ENCODE measurements at places on chromosomes 2 and 18.

DNA sequence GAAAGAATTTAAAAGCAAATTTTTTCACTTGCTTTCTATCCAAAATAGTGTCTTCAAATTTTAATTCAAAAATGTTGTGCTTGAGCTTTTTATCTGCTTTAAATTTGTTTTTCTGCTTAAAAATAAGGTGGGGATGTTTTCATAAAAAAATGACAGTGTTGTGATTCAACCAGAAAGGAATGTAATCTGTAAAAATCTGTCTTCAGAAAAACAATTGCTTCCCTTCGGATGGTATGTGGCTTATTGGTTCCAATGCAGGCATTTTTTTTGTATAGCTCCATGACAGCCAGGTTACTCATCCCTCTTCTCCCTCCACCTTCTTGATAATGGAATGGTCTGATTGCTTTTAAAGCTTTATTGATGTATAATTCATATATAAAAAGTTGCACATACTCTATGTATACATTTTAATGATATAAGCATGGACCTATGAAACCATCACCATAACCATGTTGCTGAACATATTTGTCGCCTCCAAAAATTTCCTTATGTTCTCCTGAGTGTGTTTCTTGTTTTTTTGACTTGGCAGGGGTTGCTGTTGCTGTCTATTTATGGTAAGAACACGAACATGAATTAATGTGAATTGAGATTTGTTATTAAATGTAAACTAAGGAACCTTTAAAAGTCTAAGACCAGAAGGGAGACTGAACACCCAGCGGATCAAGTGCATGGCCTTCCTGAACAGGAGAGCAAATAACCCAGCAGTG, 363.7 kb upstream of the SPHKAP start:
- peak; percentile 88 for DNase-seq

DNA sequence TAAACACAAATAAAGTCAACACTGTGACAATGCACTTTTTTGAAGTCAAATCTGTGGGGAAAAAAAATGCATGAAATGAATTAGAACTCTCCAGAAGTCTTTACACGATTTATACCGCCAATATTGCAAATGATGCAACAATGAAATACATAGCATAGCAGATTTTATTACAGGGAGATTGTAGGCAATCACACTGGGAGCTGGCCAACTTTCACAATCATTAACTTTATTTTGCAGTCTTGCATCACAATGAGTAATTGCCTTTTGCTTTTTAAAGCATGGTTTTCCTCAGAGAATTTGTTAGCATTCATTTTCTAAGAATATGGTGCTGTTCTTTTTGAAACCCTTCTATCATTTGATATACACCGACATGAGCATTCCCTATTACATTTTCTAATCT, 366.4 kb upstream of the FSIP2 start:
- peak; percentile 39 for DNase-seq

DNA sequence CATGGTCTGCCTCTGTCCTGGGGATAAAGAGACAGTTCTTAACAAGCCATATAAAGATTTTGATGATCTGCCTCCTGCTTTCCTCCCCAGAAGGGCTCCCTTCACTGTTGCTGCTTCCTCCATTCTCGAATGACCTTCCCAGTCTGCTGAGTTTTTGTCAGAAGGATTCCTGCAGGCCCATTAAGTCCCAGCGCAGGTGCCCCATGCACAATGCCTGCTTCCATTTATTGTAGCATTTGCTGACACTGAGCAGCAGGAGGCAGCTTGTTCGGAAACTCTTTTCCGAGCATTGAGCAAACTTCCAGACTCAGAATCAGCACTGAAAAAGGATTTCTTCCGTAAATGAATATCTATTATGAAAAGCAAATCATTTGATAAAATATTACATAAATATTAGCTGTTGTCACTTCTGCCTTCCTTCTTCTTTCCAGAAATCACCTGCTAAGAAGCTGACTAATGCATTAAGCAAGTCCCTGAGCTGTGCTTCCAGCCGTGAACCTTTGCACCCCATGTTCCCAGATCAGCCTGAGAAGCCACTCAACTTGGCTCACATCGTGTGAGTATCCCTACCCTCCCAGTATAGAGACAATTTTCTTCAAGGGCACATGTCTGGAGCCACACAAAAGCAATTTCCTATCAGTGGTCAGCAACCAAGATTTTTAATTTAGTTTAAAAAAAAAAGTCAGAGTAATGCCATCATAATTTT, 110.4 kb downstream of the DTNA start:
- DNase-seq: no peak

DNA sequence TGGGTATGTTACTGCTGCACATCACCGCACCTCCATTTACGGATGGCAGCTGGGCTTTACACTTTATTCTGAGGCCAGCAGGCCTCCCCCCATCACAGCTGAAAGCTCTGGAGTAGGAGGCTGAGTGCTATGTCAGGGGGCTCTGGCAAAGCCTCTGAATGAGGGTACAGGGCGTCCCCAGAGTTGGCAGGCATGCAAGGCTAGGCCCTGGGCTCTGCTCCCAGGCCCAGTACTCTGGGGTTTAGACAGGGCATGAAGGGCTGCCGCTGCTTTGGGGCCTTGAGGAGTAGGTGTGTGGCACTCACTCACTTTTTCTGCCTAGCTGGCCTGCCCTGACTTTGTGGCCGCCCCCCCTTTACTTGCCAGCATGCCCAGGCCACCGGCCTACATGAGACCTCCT, 90.8 kb downstream of the WDSUB1 start:
- no peak for DNase-seq

- DNase-seq: peak; percentile 9
These were observed 78.6 kb downstream of the PTPRM start for GRCh38 chr18:7645756-7646155.

All from fibroblast of skin of right biceps (primary cell).